ENCODE measurements at places on chromosomes 1 and 21.

- DNase-seq = no peak
These were observed 97.7 kb downstream of the ATP5PO start for GRCh38 chr21:33817663-33818451.

- DNase-seq = no peak
These were observed 84.2 kb downstream of the LBR start for GRCh38 chr1:225343618-225344017.

GRCh38 chr1:164557270-164557669, 1.7 kb upstream of the PBX1 start:
- DNase-seq = no peak

DNA sequence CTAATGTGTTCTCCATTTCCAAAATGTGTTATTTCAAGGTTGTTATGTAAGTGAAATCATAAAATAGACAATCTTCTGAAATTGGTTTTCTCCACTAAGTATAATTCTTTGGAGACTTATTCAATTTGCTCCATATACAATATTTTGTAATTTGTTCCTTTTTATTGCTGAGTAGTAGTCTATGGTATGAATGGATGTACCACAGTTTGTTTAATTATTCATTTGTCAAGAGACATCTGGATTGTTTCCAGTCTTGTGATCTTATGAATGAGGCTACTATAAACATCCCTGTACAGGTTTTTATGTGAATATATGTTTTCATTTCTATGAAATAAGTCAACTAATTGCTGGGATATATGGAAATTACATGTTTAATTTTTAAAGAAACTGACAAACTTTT, 652.6 kb upstream of the PLXNA2 start:
- DNase-seq = no peak

GRCh38 chr1:8552820-8553397, 235.0 kb downstream of the SLC45A1 start:
- DNase-seq = no peak

GRCh38 chr1:244989813-244990212, 125.5 kb upstream of the HNRNPU start:
- no peak for DNase-seq

GRCh38 chr1:161702250-161702649, 4.8 kb upstream of the FCRLA start:
- DNase-seq = no peak

DNA sequence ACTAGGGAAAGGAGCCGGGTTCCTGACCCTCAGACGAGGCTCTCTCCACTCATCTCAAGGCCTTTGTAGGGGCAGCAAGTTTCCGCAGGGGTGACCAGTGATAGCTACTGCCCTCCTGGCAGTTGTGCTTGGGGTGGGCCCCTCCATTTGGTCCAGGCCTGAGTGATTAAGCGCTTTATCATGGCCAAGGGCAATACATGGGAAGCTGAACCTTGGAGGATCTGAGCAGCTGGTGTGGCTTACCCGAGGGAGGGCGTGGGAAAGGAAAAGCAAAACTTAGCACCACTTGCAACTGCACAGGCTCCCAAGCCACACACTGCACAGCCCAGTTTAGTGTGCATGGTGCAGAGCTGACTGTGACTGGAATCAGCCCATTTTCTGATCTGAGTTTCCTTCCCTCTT, 47.8 kb downstream of the GADD45A start:
- no peak for DNase-seq

DNA sequence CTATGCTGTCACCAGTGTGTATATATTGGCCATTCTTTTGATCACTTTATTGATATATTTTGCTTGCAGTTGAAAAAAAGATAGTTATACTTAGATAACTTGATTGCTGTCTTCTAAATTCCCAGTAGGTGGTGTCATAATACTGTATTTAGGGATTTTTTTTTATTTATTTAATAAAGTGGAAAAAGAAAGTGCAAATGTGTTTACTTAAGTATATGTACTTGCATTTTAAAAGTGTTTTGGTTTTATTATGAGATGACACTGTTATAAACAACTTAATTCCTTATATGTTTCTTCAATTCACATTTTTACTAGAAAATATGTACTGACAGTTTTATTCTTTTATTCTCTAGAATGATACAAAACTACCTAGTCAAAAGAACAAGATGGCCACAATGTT, 164.8 kb downstream of the USP25 start:
- DNase-seq = no peak

DNA sequence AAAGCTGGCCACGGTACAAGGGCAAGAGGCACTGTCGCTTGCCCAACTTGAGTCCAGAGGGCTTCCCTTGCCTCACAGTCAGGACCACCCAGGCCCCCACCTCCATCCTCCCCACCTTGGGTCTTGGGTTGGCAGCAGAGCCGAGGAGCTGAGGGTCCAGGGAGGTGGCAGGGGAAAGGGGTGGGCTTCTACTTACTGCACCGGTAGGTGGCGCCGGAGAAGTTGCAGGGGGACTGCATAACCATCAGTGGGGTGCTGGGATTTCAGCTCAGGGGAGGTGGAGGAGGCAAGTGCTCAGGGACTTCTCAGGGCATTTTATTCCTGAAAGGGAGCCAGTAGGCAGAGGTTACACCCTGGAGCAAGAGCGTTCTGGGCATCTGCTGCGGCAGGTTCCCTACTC, 44.0 kb downstream of the TRIM62 start:
- DNase-seq = no peak

- DNase-seq = no peak
These were observed 194.8 kb downstream of the LMO4 start for GRCh38 chr1:87523466-87523865.

GRCh38 chr1:53362851-53363642, 35.2 kb upstream of the LRP8 start:
- no peak for DNase-seq

DNA sequence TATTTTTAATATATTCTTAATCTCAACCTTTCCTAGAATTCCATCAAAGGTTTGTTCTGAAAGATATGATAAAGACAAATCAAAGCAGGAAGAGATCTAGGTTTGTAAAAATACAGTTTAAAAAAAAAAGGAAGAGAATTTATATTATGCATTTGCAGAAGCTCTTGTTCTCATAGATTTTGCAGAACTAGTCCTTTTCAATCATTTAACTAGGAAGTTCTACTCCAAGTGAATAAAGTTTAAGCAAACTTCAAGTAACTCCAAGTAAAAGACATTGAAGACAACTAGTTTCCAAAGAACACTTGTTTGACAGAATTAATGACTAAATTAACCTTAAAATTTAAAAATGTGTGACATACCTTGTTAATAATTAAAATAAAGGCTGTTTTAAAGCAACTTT, 55.9 kb downstream of the HNRNPR start:
- no peak for DNase-seq

- no peak for DNase-seq
These were observed 22.1 kb upstream of the FAM20B start for GRCh38 chr1:179003512-179004066.

DNA sequence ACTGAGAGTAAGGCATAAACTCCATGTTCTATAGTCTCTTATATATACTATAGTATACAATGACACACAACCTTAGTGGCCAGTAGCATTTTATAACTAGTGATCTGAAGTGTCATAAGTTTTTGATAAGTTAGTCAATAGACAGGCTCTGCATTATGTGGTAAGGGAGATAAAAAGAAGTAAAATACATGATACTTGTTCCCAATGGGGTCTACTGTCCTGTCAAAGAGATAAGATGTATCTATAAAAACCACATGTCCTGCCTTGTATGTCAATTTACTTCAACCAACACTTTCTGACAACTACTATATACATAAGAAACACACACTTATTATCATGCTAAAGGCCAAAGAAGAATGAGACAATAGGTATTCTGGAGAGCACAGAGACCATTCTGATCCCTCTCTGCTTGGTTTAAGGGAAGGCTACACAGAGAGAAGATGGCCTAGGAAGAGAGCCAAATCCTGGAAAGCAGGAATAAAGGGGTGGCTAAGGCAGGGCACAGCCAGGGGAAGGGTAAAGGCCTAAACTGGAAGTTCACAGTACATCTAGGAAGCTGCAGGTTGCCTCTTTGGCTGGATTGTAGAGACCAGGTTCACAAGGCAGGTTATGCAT, 91.4 kb downstream of the LYST start:
- DNase-seq = no peak

DNA sequence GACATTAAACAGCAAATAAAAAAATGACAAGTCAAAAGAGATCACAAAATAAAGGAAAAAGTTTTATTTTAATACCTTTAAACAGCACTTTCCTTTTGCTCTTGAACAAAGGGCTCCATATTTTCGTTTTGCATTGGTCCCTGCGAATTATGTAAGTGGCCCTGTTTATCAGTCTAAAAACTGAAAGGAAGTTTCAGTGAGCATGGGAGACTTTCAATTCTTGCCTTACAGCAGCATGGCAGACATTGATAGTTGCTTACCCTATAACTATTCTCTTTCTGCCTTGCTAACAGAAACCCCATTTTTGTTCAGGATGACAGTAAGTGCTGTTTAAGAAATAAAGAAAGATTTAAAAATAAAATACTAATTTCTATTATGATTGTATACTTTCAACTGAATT, 5.2 kb upstream of the SH3GLB1 start:
- no peak for DNase-seq

- no peak for DNase-seq
These were observed 2.5 kb upstream of the PCBP3 start for GRCh38 chr21:45640888-45641479.

GRCh38 chr1:38730511-38731397, 128.8 kb downstream of the RRAGC start:
- DNase-seq = no peak

DNA sequence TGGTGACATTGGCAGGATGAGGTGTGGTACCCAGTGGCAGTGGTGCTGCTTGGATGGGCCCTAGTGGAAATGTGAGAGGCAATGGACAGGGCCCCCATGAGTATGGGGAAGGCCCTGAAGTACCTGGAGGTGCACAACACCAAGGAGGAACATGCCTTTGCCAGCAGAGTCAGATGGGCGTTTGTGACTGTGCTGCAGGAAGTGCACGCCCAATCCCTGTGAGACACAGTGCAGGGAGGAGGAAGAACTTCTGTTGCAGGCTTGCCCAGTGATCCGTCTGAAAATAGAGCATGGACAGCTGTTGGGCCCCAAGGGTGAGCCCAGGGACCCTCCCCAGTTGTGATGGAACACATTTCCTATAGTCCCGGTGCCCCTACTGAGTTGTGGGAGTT, 42.7 kb downstream of the GJA5 start:
- no peak for DNase-seq

- peak; percentile 12 for DNase-seq
These were observed 39.1 kb downstream of the TYW3 start for GRCh38 chr1:74771913-74772515.

GRCh38 chr1:5198328-5198727, 543.9 kb downstream of the AJAP1 start:
- DNase-seq = no peak

DNA sequence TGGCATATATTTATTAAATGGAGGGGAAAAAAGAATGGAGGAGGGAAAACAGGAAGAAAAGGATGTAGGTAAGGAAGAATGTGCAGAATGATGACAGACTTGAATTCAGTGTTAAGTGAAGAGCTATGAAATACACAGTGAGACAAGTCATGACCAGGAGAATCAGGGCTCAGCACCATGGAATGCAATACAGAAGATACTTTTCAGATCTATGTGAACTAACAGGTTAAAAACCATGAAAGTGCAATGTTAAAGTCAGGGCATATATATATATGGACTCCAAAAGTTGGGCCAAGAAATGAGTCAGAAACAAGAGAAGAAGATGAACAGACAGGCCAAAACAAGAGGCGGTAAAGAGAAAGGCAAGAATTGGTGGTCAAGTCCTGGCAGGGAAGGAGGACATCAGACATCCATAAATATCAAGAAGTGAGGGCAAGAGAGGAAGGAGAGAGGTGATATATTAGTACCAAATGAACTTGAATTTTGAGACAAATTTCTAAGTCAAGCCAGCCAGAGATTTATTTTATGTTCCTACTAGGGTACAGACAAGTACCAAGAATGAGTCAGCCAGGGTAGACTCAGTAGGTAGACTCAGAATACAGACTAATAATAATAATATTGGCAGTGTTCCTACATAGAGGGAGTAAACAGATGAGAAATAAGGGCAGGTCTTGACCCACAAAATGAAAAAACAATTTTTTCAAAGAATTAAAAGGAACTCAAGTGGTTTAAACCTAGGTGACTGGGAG, 39.5 kb upstream of the MCOLN3 start:
- no peak for DNase-seq

- peak; percentile 26 for DNase-seq
These were observed 37.5 kb downstream of the XCL2 start for GRCh38 chr1:168506204-168506819.

- DNase-seq = no peak
These were observed 43.1 kb downstream of the RGSL1 start for GRCh38 chr1:182493063-182493462.

GRCh38 chr1:105396001-105396400, 1646.3 kb downstream of the AMY1C start:
- no peak for DNase-seq

GRCh38 chr1:150615346-150616201, 13.8 kb downstream of the ENSA start:
- no peak for DNase-seq

DNA sequence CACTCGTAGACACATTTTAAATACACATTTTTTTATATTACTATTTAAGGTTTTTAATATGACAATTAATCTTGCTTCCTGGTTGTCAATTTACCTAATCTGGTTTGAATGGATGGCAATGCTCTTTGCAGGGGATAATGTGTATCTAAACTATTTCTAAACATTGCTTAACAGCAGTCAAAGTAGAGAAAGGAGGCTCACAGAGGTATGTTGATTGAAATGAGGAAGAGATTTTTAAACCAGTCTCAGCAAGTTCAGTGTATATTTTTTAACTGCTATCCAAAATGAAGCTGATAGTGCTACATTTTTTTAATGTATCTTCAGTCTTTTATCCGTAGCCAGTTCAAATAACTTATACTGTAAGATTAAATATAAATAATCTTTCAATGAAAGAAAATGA, 17.4 kb downstream of the FMO1 start:
- no peak for DNase-seq

DNA sequence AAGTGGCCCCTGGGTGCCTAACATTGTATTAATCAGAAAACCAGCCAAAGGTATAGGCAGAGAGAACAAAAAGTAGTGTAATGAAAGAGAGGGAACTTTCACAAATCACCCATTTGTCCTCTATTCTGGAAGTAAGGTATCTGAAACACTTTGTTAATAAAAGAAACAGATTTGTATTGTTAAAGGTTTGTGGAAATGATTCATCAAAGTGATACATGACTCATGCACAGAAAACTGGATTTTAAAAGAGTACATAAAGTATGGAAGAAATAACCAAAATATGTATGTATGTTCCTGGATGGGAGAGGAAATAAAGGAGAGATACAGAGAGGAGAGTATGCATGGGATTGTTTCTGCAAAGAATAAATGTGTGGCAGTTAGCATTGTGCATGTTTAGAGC, 126.8 kb downstream of the RGS21 start:
- DNase-seq = no peak

DNA sequence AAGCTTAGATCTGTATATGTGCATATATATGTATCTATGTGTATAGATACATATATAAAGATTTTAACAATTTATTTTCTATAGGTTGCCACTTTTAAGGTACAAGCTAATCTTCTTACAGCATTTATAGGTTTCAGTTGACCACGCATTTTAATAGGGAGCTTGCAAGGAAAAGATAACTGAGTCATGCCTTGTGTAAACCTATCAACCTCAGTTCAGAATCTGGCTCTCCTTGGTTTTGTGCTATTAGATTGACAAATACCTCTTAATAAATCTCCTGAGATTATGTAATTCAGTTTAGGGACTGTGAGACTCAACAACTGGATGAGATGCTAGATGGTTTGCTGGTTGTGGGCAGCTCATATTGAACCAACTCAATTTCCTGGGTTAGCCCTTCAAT, 114.7 kb upstream of the SERBP1 start:
- no peak for DNase-seq

Data from HS-27A (cell line).